WTC11 (cell line): ENCODE measurements at places on chromosomes 7 and 10.
A peak's percentile ranks its signal among the peaks of the same experiment; 100 is the strongest.

DNA sequence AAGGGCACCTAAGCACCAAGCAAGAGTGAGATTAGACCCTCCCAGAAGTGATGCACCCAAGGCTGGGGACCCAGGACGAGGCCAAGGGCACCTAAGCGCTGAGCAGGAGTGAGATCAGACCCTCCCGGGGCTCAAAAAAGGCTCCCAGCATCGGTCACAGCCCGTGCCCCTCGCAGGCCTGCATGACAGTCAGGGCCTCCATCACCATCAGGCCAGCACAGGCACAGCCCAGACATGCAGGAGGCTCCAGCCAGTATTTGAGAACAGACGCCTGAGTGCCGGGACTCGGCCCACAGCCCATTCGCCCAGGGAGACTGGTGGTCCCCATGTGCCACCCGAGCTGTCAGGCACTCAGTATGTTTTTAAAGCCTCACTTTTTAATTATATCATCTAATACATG is 595.9 kb downstream of the PTPRN2 start:
- no peak overlapping the region for H3K27ac ChIP-seq
- H3K4me3 ChIP-seq, result no peak overlapping the region
- H3K36me3 ChIP-seq, result peaks cover 30% of the 10 kb centered on the region
- no peak for DNase-seq

DNA sequence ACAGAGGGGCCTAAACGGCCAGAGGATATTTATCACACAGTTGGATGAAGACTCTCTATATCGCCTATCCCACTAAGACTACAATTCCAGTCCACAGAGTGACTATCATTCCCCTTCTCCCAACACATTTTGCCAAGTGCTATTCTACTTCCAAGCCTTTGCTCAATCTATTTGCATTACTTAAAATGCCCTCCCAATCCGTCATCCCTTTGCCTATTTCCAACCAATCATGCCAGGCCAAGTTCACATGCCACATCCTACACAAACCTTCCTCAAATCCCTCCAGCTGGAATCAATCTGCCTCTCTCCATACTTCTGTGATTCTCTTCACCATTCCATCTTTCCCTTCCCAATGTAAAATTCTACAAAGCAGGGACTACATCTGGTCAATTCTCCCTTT is 38.2 kb downstream of the SMURF1 start:
- no peaks in the 10 kb centered on the region for H3K36me3 ChIP-seq
- DNase-seq, result no peak
- H3K4me3 ChIP-seq, result no peak overlapping the region
- peaks cover 41% of the 10 kb centered on the region for H3K4me1 ChIP-seq
- H3K27me3 ChIP-seq, result no peaks in the 10 kb centered on the region
- H3K27ac ChIP-seq, result peak overlapping the region; percentile 37

DNA sequence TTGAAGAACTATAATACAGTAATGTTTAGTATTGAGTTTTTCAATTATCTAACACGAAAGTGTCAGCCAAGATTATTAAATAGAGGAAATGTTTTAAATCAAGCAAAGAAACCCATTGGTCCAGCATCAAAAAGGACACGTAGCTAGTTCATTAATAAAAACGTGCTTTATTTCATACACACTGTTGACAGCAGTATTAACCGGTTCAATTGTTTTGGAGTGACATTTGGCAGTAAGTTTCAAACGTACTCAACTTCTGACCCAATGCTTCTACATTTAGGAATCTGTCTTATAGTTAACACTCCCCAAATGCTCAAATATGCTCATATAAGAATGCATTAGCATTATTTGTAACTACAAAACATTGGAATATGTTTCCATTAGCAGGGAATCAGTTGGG is 41.3 kb downstream of the SLC16A12 start:
- H3K4me3 ChIP-seq, result no peak overlapping the region
- H3K27ac ChIP-seq, result no peak overlapping the region
- H3K27me3 ChIP-seq, result no peaks in the 10 kb centered on the region
- no peaks in the 10 kb centered on the region for H3K36me3 ChIP-seq

GRCh38 chr7:80318081-80318480 is 183.4 kb downstream of the GNAI1 start:
- H3K4me1 ChIP-seq, result 0 out of 2 replicates have a peak, but pooled peaks cover 4% of the 10 kb centered on the region
- H3K36me3 ChIP-seq, result no peaks in the 10 kb centered on the region
- H3K4me3 ChIP-seq, result no peak overlapping the region
- no peak for DNase-seq
- H3K27me3 ChIP-seq, result no peaks in the 10 kb centered on the region

- no peaks in the 10 kb centered on the region for H3K27me3 ChIP-seq
- DNase-seq, result no peak
- no peak overlapping the region for H3K27ac ChIP-seq
- peaks cover 3% of the 10 kb centered on the region; the same call in 1 of the 2 replicates for H3K4me1 ChIP-seq
- H3K4me3 ChIP-seq, result no peak overlapping the region
These were observed 41.2 kb upstream of the ACSL5 start for GRCh38 chr10:112332509-112333228.

DNA sequence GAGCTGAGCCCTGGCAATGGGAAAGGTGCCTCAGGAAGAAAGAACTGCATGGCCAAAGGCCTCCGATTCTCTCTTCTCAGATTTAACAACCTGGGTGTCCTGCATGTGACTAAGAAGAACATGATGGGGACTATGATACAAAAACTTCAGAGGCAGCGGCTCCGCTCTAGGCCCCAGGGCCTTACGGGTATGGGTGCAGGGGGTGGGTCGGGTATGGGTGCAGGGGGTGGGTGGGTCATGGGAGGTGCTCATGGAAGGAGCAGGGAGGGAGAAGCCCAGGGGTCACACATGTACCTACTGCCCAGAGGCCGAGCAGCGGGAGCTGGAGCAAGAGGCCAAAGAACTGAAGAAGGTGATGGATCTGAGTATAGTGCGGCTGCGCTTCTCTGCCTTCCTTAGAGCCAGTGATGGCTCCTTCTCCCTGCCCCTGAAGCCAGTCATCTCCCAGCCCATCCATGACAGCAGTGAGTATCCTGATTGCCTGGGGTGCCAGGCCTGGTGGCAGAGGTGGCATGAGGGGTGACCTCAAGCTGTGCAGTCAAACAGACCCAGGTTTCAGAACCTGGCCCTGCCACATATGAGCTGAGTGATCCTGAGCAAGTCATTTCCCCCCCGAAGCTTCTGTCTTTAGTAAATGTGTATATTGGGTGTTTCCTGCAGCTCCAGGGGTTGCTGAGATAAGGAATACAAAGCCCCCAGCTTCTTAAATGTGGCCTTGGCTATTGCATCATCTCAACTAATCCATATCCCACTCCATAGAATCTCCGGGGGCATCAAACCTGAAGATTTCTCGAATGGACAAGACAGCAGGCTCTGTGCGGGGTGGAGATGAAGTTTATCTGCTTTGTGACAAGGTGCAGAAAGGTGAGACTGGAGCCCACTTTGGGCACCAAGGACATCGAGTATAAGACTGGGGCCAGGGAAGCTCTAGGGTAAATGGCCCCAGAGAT is 2.0 kb downstream of the NFKB2 start:
- H3K4me1 ChIP-seq, result peaks cover 16% of the 10 kb centered on the region
- peaks cover 40% of the 10 kb centered on the region for H3K27me3 ChIP-seq
- no peak overlapping the region for H3K27ac ChIP-seq
- DNase-seq, result no peak

- DNase-seq, result no peak
- H3K4me1 ChIP-seq, result peaks cover 15% of the 10 kb centered on the region
- no peaks in the 10 kb centered on the region for H3K36me3 ChIP-seq
- H3K4me3 ChIP-seq, result no peak overlapping the region
- H3K27ac ChIP-seq, result no peak overlapping the region
- peaks cover 2% of the 10 kb centered on the region; the same call in 1 of the 2 replicates for H3K27me3 ChIP-seq
These were observed 686.4 kb upstream of the C7orf33 start for GRCh38 chr7:147904219-147904576.

DNA sequence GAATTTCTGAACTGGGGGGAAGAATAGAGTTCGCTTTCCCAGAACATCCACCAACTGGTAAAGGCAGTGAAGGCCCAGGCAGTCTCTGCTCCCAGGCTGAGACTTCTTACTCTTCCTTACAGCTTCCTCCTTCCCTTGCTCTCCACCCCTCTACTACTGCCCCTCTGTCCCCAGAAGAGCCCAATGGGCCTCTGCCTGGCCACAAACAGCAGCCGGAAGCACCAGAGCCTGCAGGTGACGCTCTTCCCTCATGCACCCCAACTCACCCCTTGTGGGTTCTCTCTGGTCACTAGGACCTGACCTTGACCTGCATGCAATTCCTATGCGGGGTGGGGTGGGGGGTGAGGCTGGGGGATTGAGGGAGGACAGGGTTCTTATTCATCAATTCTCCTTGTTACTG is 16.5 kb downstream of the FAM131B start:
- H3K27me3 ChIP-seq, result peaks cover 21% of the 10 kb centered on the region
- DNase-seq, result peak; percentile 26

DNA sequence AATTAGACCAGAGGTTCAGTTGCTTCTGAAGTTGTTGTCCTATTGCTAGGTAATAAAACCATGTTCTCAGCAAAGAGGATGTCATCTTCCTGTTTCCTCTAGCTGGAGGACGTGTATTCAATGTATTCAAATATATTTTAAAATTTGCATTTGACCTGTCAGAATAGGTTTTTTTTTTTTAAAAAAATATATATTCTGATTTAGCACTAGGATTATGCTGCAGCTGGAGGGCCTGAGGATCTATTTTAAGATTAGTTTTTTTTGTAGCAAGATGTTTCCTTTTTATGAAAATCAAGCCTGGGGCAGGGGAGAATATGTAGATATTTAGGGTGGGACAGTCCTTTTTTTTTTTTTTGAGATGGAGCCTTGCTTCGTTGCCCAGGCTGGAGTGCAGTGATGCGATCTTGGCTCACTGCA is 337.0 kb downstream of the FRMD4A start:
- DNase-seq, result no peak
- H3K4me1 ChIP-seq, result peaks cover 15% of the 10 kb centered on the region
- H3K36me3 ChIP-seq, result no peaks in the 10 kb centered on the region

- H3K4me3 ChIP-seq, result no peak overlapping the region
- peak overlapping the region; percentile 34; the same call in 1 of the 2 replicates for H3K27ac ChIP-seq
- no peaks in the 10 kb centered on the region for H3K4me1 ChIP-seq
- H3K36me3 ChIP-seq, result peaks cover 12% of the 10 kb centered on the region
These were observed 293.3 kb downstream of the USP6NL start for GRCh38 chr10:11317936-11318670.

- no peaks in the 10 kb centered on the region for H3K27me3 ChIP-seq
- H3K4me3 ChIP-seq, result no peak overlapping the region
- no peak for DNase-seq
- H3K36me3 ChIP-seq, result peaks cover 40% of the 10 kb centered on the region
- no peak overlapping the region for H3K27ac ChIP-seq
These were observed 21.1 kb downstream of the FAM133B start for GRCh38 chr7:92569137-92569536.

DNA sequence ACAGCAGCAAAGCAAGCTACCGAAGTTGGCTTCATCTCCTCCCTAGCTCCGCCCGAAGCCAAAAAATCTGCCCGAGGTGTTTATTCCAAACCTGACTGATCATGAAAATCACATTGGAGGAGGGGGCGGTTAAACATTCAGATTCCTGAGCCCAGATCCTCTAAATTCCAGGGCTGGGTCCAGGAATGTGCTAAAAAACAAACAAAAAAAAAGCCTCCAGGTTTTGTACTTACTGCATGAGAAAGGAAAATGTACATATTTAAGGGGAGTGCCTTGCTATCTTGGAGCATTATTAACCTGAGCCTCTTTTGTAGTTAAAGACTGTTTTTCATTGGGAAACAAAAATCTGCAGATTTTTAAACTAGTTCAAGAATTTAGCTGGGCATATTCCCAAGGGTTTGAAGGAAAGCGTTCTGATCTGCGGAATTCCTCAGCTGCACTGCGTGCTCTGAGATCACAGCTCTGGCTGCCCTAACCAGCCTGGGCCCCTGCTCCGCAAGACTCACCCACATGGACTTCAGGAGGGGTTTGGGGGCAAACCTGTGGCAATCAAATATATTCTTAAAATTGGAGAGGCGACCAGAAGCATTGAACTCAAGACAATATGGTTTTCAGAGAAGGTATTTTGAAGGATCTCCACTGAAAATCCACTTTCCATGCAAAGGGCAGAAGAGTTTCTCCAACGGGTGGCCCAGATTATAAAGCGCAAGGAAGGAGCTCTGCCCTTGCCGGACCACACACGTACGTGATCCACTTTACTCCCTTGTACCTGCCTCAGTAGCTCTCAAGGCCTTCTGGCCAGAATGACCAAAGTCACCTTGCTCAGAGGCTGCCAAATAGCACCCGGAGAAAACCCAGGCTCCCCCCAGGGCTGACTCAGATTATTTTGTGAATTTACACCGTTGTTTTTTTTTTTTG is 10.0 kb upstream of the TNS3 start:
- no peak overlapping the region for H3K4me3 ChIP-seq
- peaks cover 32% of the 10 kb centered on the region for H3K4me1 ChIP-seq
- H3K27me3 ChIP-seq, result peaks cover 4% of the 10 kb centered on the region; the same call in 1 of the 2 replicates
- DNase-seq, result no peak
- H3K27ac ChIP-seq, result peak overlapping the region; percentile 50
- H3K36me3 ChIP-seq, result peaks cover 10% of the 10 kb centered on the region

GRCh38 chr10:65040796-65041195 is 1519.6 kb downstream of the REEP3 start:
- no peak for DNase-seq
- H3K27ac ChIP-seq, result no peak overlapping the region
- H3K27me3 ChIP-seq, result no peaks in the 10 kb centered on the region
- H3K4me3 ChIP-seq, result no peak overlapping the region
- no peaks in the 10 kb centered on the region for H3K4me1 ChIP-seq

GRCh38 chr7:117338020-117338419 is 15.2 kb upstream of the WNT2 start:
- no peaks in the 10 kb centered on the region for H3K27me3 ChIP-seq
- H3K4me1 ChIP-seq, result no peaks in the 10 kb centered on the region
- no peaks in the 10 kb centered on the region for H3K36me3 ChIP-seq
- no peak overlapping the region for H3K4me3 ChIP-seq
